Fibroblast of skin of back (primary cell): ENCODE measurements at places on chromosomes 7 and 10.
A peak's percentile ranks its signal among the peaks of the same experiment; 100 is the strongest.

GRCh38 chr10:6339891-6340290 is 137.2 kb downstream of the PFKFB3 start:
- no peak for DNase-seq

GRCh38 chr10:31709028-31709427 is 219.6 kb downstream of the ARHGAP12 start:
- DNase-seq, result no peak

- no peak for DNase-seq
Observed at GRCh38 chr10:131282961-131283360, 28.6 kb downstream of the TCERG1L start.

DNA sequence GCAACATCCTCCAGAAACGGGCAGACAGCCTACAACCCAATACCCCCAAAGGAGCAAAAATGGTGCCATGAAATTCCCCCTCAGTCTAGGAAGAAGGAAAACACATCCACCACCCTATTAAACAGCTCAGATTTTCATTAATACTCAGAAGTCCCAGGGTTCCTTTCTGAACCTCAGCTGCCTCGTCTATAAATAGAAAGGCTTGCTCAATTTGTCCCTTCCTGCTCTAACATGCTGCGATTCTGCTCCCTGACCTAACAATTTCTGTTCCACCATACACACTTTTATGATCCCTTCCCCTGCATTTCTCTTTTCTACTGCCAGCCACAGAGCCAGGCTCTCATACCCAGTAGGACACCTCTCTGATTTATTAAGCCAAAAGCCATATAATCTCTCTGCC is 68.1 kb downstream of the MTERF1 start:
- no peak for DNase-seq

DNA sequence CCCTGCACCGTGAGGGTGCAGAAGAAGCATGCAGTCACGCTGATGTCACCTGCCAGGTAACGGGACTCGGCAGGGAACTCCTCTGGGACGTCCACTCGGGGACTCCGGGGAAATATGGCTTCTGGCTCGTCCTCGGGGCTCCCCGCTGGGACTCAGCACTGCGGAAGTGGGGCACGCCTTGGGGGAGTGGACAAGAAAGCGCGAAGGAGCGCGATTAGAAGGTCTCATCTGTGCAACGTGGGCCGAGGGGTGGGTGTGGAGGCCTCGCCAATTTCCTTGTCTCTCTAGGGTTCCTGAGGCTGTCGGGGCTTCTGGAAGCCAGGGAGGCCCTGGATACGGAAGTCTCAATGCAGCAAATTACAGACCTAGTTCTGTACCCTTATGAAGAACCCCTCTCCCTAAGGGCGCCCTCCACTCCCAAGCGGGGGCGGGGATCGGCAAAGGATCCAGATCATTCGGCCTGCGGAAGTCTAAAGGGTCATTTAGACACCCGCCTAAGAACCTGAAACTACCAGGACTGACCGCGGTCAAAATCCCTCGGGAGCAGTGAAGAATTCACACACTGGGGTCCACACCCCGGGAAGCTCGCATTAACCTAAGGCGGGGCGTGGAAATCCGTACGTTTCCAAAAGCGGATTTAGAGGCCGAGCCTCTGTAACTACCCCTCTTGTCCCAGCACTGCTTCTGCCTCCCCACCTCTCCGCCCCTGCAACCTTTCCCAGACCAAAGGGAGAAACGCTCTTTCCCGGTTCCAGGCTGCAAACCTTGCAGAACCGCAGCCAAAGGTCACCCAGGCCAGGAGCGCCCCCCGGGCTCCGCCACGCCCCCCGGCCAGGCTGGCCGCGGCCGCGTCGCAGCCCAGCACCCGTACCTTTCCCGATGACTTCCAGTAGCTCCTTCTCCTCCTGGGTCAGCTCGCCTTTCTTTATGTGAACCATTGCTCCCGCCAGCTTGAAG is 640 bp downstream of the ANKMY2 start:
- DNase-seq, result peak; percentile 64

- DNase-seq, result no peak
Observed at GRCh38 chr7:2631946-2632732, at the start of gene TTYH3. Gene TTYH3, plus strand, starts transcription at chr7:2631986. Its CDS starts 170 bp downstream, at chr7:2632156.

GRCh38 chr10:68831961-68832455 is 4.7 kb downstream of the STOX1 start:
- DNase-seq, result no peak

- DNase-seq, result no peak
Observed at GRCh38 chr10:119498889-119499676, 43.4 kb downstream of the RGS10 start.

DNA sequence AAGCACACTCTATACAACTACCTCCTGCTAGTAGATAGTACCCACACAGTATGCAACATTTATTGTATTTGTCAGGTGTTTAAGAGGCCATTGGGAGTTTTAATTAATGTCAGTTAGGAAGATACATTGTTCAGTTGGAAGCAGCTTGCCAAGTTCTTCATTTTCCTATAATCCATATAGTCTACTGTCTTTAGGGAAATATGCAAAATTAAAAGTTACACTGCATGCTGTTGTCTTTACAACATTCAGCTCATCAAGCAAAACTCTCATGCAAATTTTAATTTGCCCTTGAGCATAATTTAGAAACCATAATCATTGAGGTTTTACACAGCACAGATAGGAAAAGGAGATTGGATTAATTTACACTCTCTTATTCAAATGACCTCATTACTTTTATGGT is 17.4 kb downstream of the FOXP2 start:
- DNase-seq, result no peak

DNA sequence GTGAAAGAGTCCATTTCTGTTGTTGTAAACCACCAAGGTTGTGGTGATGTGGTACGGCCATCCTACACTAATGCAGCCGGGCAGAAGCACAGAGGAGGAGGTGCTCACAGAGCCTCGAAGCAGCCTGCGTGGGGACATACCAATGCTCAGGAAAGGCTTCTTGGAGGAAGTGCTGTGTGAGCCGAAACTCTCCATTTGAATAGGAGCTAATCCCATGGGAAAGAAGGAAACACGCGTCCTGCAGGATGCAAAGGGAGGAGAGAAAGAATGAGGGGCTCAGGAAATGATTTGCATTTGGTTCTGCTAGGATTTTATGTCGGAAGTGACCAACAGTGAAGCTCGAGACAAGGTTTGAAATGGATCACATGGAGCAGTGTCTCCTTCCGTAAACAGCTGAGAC is 477.9 kb upstream of the ANKRD30A start:
- DNase-seq, result no peak

DNA sequence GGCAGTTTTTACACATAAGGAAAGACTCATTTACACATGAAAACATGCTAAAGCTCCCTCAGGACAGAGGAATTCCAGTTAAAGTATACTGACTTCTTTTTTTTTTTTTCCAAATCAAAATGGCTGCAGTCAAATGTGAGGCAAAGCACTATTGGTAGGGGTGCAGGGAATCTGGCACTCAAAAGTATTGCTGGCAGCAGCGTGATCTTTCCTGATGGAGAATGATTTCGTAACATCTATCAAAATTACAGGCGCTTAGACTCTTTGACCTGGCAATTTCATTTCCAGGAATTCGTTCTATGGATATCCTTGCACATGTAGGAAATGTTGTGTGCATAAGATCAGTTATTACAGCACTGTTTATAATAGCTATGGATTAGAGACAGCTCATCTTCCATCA is 65.7 kb downstream of the VSTM4 start:
- no peak for DNase-seq

- DNase-seq, result no peak
Observed at GRCh38 chr7:98679741-98680140, 62.7 kb downstream of the NPTX2 start.

DNA sequence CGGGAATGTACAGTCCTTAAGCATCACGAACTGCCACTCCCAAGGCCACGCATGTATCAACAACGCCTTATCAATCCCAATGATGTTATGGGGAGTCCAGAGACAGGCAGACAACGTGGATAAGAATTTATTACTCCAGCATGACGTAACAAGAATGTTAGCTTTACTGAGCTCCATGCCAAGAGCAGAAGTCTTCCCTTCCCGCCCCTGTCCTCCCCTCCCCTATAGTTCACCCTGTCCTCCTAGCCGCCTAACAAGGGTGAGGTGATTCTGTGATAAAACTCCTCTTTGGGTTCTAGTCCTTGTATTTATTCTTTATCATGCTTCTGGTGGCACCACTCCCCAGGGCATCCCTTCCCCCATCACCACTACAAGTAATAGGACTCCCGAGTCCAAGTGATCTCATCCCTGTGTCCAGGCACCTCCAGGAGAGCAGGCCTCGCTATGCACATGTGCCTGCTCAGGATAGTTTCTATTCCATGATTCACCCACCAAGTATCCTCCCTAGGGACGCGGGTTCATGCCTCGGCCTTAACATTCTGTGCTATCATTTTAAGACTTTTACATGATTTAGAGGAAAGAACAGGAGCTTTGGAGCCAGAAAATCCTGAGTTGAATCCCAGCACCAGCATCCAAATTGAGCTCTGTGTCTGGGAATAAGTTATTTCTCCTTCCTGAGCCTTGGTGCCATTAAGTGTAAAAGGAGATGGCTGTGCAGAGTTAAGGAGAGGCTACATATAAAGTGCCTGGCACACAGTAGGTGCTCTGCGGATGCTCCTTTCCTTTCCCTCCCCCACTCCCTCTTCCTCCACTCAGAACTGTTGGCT is 15.4 kb downstream of the GSDME start:
- peak; percentile 99 for DNase-seq

DNA sequence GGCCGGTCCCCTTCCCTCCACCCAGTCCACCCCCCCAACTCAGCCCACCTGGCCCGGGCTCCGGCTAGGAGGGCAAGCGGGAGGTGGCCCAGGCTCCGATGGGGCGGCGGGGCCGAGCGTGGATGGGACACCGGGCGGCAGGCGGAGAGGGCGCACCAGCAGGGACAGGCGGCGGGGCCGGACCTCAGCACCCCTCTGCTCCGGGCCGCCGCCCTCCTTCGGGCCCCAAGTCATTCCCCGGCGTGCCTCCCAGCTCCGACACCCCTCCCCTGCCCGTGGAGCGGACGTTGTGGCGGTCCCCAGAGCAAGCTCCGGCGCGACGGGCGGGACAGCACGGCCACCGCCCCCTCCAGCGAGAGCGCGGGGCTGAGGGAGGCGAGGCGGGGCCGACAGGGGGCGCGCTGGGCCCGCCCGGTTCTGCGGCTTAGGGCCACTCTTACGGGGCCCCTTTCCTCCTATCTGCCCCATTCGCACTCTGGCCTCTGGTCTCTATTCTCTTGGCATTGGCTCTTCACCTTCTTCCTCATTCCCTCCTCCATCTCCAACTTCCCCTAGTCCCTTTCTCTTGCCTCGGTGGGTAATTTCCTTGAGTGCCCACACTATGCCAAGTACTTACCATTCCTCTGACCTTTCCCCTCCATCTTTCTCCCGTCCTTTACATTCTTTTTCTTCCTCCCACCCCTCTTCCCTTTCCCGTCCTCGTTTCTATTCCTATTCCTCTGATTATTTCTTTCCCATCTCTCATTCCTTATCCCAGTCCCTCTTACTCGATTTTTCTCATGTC is 701 bp upstream of the GBX1 start:
- peak; percentile 7 for DNase-seq

DNA sequence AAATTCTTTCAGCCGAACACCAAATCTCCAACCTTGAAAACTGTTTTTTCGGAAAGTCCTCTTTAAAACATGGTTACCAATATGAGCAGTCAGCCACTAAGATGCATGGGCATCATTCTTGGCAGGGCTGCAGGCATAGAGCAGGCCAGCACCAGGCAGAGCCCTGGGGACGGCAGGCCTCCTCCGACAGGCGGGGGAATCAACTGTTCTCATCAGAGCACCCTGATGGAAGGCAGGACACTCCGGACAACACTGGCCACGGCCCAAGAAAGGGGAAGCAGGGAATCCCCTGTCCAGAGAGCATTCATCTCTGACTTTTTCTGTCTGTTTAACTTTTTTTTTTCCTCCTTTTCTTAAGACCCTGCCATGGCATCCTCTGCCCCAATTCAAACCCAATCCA is 1.4 kb upstream of the NOS3 start:
- DNase-seq, result no peak

DNA sequence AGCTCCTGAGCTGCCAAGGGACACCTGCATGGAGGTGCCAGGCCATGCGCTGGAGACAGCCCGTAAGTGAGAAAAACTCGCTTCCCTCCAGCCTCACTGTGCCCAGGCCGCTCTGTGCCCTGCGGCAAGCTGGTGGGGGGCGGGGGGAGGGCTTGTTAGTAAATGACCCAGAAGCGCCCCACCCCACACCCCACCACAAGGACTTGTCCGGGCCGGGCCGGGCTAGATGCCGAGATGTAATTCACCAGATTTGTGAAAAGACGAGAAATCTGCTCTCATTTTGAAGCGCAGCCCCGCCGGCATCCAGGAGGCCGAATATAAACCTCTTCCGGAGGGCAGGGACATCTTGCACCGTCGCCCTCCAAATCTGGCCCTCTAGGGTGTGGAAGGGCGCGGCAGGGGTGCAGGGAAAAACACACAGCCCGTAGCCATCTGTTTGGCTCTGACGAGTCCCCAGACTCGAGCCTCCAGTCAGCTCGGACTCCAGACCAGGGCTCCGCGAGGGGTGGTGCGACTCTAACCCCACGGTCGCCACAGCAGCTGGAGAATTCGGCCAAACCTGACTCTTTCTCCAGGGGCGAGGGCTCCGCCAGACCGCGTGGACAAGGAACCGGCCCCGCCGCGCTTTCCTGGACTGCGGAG is 14.8 kb downstream of the TLX1 start:
- no peak for DNase-seq

DNA sequence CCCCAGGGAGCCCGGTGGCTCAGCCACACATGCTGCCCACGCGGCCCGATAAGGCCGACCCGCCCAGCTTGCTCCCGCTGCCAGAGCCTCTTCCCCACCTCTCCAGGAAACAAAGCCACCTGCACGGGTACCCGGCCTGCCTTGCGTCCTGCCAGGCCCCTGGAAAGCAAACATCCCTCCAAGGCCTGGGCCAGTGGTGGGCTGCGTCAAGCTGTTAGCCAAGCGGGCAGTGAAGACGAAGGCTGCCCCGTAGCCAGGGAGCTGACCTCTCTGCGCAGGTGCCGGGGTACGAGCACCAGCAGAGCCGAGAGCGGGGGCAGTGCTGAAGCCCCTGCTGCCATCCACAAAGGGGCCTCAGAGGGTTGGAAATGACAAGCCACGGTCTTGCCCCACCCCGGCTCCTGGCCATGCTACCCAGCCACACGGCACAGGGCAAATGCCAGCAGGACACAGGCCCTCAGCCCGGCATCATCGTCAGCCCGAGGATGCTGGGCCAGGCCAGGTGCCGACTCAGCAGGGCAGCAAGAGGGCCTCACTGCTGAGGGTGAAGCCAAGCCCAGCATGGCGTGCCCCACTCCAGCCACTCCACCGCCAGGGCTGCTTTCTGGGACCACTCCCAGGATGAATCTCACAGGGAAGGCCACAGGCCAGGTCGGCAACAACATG is 140.0 kb downstream of the PTPRN2 start:
- no peak for DNase-seq

GRCh38 chr10:35875016-35875676 is 233.1 kb upstream of the FZD8 start:
- DNase-seq, result peak; percentile 87
